CD4-positive, alpha-beta T cell treated with Interleukin-4 for 4 hours (primary cell): ENCODE measurements at places on chromosomes 2 and 18.
A peak's percentile ranks its signal among the peaks of the same experiment; 100 is the strongest.

- DNase-seq: peak; percentile 62
Measured at GRCh38 chr2:73984922-73985307, 205 bp downstream of the TET3 start.

GRCh38 chr2:237575869-237576862, 9.8 kb downstream of the PRLH start:
- no peak for DNase-seq

GRCh38 chr2:10330700-10331026, 28.0 kb downstream of the HPCAL1 start:
- DNase-seq: no peak

GRCh38 chr2:215392164-215392563, 43.7 kb downstream of the FN1 start:
- DNase-seq: no peak

GRCh38 chr2:10709290-10709939, 12.0 kb upstream of the ATP6V1C2 start:
- DNase-seq: no peak

DNA sequence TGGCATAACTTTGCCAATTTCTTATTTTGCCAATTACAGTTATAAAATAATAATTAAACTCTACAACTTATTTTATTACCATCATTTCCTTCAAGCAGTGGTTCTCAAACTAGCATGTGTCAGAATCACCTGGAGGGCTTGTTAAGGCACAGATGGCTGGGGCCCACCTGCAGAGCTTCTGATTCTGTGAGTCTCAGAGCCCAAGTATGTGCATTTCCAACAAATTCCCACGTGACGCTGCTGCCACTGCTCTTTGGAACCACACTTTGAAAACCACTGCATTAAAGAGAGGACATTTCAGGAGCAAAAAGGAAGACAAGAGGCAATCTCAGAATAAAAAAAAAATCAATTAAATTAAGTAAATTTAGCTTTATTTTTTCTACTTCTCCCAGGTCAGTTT, 94.0 kb upstream of the HNRNPA3 start:
- no peak for DNase-seq

DNA sequence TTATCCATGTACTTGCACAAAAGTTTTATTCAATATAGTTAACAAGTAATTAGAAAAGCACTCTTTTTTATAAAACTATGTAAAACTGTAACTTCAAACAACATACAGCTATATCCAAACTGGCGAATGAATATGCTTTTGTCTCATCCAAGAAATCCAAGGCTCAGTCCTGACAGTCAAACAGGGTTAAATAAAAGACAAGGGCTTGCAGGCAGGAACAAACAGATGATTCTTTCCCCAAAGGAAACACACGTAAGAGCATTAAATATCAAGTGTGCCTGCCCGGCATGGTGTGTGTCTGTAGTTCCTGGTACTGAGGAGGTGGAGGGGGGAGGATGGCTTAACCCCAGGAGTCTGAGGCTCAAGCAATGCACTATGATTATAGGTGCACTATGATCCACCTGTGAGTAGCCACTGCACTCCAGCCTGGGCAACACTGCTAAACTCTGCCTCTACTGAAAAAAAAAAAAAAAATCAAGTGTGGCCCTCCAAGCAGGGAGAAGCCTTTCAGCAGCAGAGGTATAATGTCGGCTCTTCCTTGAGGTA, 171.3 kb downstream of the DLGAP1 start:
- DNase-seq: no peak

DNA sequence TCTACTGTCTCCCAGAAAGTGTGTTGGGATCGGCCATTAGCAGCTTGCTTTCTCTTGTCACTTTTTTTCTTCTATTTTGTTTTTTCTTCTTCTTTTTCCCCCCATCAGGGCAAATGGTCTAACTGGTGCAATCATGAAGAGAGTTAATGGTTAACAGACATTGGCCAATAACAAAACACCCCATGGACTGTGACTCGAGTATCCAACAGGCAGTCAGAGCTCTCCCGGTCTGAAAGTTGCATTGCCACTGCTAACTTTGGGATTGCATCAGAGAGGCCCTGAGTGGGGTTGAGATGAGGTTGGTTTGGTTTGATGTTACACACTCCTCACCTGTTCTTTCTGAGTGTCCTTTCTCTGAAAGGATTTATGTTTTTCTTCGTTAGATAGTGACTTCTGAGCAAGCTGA, 12.9 kb upstream of the SNORC start:
- no peak for DNase-seq
